Renal cortical epithelial cell (primary cell): ENCODE measurements at places on chromosomes 7 and 10. TPM values are rescaled to one million over a fixed set of nuclear protein-coding genes. Genes with fewer than 3 reads are reported as not detected.

DNA sequence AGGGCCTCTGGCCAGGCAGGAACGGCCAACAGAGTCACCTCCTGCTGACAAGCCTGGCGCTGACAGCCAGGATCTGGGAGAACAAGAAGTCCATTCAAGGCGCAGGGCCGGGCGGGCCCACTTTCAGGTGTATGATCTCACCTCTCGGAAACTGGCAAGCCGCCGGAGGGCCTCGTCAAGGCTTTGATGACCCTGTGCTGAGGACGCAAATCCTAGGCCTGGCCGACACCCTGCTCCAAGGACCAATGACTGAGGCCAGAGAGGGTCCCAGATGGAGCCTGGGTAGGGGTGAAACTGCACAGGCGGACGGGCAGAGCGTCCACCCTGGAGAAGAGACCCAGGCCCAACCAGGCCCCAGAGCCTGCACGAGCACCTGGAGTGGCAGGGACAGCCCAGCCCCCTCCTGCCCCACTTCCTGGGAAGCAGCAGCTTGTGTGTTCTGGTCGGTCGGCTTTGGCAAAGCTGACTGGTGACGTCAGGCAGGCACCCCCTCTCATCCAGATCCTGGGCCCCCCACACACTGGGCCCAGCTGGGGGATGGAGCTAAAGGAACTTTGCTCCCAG is 30.6 kb downstream of the MYL10 start:
- DNase-seq: no peak

DNA sequence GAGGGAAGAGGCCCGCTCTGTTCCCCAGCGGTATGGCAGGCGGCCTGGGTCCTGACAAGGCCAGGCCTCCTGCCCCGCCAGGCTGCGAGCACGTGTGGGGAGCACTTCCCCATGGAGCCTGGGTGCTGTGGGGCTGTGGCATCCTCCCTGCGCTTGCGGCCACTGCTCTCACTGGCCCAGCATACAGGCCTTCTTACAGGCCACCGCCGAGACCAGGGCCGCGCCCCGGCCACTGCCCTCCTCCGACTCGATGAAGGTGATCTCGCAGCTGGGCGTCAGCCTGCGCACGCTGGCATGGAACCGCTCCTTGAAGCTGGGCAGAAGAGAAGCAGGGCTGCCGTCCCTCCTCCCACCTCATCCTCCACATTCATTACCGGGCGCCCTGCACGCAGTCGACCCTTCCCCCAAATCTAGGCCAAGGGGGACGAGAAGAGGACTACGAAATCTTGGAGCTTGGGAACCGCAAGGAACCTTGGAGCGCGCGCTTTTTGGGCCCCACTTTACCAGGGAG is 3.9 kb upstream of the MYL7 start:
- DNase-seq: no peak

- no peak for DNase-seq
These were observed 510.9 kb upstream of the FOXK1 start for GRCh38 chr7:4170997-4171786.

DNA sequence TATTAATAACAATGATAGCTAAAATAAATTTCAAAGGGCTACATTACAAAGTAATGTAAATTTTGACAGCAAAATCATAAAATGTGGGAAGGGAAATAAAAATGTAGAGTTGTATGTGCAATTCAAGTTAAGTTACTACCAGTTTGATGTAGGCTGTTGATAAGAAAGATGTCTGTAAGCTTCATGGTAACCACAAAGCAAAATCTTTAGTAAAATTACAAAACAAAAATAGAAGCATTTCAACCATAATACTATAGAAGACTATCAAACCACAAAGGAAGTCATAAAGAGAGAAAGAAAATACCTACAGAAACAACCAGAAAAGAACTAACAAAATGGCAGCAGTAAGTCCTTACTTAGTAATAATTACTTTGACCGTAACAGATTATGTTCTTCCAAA is 99.1 kb downstream of the C7orf25 start:
- no peak for DNase-seq

DNA sequence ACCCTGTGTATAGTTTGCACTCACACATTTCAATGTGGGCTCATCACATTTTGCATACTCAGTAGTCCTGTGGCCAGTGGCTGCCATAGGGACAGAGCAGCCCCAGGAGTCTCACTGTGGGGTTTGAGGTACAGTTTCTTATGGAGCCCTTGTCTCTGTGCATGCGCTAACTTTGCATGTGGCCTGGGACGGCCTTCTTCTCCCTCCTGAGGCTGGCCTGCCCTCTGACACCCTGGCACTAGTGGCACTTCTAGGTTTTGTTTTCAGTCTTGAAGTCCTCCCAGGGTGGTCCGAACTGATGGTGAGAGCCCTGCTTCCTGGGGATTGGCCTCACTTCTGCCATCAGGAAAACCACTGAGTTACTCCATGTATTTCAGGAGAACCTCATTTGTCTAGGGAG is 21.2 kb downstream of the NACAD start:
- no peak for DNase-seq

DNA sequence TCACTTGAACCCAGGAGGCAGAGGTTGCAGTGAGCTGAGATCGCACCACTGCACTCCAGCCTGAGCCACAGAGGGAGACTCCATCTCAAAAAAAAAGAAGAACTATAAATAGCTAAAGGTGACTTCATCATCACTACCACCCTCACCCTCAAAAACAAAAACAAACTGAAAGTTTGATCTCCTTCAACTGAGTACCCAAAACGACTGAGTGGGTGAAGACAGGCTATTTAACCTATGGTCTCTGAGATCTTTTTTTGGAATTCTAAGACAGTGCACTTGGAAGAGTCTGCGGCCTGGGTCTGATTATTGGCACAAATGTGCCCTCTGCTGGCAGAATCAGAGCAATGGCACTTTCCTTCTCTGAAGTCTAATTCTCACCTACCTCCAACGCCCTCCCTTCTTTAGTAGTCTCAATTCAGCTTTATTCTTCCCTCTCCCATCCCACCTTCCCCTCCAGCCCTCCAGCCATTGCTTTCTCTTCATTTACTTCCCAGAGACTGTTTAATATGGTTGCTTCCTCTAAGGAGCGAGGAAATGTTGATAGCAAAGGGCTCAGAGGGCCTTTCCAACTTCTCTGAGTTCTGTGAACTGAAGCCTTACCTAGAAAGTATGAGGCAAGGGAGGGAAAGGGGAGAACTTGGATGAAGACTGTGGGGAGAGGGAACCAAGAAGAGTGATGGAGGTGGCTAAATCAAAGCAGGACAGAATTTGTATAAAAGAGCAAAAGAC is 2.9 kb upstream of the MYOZ1 start:
- peak; percentile 61 for DNase-seq

- DNase-seq: no peak
These were observed 42.4 kb downstream of the P4HA1 start for GRCh38 chr10:73054286-73054685.

DNA sequence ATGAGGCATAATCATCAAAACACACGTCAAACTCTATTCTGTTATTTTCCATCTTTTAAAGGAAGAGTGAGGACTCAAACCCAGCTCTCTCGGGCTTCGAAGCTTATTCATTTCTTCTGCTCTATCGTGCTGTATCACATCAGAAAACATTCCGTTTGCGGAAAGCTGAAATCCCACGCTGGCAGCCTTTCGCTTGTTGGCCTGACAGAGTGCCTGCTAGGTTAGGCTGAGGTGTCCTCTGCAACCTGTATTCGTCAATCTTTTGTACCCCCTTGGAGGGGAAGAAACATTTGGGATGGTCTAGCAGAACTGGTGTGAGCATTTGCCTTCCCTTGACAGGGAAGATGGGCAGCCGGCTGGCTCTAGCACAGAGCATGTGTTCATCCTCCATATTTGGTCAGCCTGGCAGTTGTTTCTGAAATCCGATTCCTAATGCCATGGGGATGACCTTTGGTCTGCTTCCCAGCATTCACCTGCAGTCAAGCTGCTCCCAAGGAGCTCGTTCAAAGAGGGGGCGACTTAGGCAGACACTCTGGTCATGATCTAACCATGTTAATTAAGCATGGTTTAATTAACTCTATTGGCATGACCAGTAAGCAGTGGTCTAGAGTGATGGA is 55.2 kb downstream of the TACC2 start:
- DNase-seq: peak; percentile 59

- no peak for DNase-seq
These were observed 192.9 kb upstream of the PLXDC2 start for GRCh38 chr10:19623321-19623720.

DNA sequence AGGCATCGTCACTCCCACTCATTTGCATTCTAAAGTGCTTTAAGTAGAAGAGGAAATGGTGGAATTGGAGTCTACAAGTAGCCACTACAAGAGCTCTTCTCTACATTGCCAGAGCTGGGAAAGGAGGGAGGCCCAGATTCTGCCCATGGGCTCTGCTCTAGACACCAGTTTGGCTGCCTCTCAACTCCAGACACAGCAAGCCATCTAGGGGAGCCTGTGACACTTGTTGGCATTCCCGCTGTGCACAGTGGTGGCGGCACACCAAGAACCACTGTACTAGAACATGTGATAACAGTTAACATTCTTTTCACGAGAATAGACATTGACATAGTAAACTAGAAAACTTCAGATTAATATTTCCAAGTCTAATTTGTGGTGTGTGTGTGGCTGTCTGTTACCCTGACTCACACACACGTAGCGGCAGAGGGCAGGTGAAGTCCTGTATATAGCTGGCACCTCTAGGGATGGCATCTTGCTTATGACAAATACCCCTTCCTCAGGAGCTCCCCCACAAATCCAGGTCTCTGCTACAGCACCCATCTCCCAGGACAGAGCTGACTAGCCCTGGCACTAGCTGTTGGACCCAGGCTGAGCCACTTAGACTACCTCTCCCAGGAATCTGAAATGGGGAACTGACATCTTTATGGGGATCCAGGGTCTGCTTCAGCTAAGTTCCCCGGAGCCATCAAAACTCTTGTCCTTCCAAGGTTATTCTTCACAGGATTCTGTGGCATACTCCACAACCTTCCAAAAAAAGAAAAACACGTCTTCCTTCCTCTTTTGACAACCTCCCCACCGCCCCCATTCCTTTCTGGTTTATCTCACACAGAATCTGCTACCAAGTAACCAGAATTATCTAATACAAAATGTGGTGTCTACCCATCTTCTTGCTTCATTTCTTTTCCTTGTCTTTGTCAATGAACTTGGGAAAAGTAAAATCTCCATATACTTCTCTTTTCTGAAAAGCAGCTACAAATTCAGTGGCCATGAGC is 54.7 kb upstream of the MRLN start:
- no peak for DNase-seq

DNA sequence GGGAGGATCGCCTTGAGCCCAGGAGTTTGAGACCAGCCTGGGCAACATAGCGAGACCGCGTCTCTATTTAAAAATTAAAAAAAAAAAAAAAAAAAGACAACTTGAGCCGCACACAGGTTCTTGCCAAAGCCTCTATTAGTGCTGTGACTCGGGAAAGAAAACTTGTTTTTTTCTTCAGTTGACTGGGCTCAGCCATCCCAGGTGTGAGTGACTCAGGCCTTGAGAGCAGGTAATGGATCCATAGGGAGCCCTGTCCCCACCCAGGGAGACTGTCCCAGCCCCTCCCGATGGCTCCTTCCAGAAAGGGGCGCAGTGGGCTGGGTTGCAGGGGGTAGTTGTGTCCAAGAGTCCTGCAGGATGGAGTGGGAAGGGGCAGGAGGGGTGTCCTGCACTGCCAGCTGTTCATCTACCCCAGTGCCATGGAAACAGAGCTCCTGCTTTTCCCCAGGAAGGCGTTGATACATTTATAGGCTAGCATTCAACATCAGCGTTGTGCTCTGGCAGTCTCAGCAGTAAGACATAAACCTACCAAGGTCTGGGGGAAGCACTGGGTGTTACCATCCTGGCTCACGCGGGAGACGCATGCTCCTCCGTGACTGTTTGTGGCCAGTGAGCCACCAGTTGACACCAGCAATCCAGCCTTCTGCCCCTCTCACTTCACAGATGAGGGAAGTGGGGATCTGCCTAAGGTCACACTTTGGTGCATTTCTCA is 126.6 kb downstream of the CUX1 start:
- DNase-seq: peak; percentile 30

- no peak for DNase-seq
These were observed 150.6 kb downstream of the CACNB2 start for GRCh38 chr10:18290651-18291313.

- no peak for DNase-seq
These were observed 113.4 kb downstream of the REEP3 start for GRCh38 chr10:63634488-63635065.

GRCh38 chr10:60139798-60140566 is 233.6 kb upstream of the CCDC6 start:
- DNase-seq: peak; percentile 93

DNA sequence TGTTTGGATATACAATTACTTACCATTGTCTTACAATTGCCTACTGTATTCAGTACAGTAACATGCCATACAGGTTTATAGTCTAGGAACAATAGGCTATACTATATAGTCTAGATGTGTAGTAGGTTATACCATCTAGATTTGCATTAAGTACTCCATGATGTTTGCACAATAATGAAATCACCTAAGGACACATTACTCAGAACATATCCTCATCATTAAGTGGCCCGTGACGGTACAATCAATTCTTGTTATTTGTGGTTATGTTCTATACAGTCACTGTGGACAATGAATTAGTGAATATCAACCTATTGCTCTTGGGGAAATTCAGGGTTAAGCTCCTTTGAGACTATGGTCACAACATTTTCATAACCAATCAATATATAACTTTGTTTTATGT is 75.6 kb downstream of the MICU1 start:
- no peak for DNase-seq

DNA sequence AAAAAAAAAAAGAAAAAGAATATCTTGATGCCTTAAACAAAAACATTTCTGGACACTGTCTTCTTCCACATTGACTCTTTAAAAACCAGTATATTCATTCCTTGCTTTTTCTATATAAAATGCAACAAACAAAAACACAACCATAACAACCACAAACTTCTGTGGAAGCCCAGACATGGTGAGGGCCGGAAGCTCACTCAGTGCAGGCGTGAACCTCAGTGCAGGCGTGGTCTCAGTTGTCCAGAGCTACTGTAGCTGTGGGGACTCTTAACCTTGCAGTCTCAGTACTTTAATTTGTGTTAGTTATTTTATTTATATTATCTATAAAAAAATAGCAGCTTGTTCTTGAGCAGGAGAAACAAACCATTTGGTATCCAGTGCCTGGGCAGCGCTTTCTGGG is 131.8 kb downstream of the DOCK1 start:
- DNase-seq: no peak

Gene OR2A1
- total RNA-seq: 0.05 TPM in 1 of 2 replicates, not detected in the other

Gene SVOPL
- total RNA-seq: under 0.01 and 0.05 TPM in 2 replicates

Gene SYT15B
- 0.52 and 2.3 TPM in 2 replicates for total RNA-seq

Gene PARD3
- 154 and 189 TPM in 2 replicates for total RNA-seq

Gene PCDH15
- not detected in 2 replicates for total RNA-seq
